ENCODE measurements at places on chromosomes 1 and 21.

- DNase-seq = no peak
Observed at GRCh38 chr1:146035048-146035423, 13.5 kb upstream of the HJV start.

DNA sequence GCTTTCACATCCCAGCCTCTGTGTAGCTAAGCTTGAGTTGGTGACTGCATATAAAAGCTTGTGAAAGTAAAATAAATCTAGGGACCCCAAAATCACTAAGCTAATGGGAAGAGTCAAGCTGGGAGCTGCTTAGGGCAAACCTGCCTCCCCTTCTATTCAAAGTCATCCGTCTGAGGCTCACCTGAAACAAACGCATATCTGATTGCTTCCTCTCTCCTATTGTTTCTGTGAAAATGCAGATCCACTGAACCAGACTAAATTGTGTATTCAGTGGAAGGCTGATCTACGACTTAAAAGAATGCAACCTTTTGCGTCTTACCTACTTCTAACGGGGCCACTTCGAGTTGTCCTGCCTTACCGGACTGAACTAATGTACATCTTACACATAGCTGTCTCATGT lies 70.3 kb downstream of the LTN1 start:
- no peak for DNase-seq

GRCh38 chr1:93331412-93331811 lies 14.3 kb upstream of the DR1 start:
- no peak for DNase-seq

DNA sequence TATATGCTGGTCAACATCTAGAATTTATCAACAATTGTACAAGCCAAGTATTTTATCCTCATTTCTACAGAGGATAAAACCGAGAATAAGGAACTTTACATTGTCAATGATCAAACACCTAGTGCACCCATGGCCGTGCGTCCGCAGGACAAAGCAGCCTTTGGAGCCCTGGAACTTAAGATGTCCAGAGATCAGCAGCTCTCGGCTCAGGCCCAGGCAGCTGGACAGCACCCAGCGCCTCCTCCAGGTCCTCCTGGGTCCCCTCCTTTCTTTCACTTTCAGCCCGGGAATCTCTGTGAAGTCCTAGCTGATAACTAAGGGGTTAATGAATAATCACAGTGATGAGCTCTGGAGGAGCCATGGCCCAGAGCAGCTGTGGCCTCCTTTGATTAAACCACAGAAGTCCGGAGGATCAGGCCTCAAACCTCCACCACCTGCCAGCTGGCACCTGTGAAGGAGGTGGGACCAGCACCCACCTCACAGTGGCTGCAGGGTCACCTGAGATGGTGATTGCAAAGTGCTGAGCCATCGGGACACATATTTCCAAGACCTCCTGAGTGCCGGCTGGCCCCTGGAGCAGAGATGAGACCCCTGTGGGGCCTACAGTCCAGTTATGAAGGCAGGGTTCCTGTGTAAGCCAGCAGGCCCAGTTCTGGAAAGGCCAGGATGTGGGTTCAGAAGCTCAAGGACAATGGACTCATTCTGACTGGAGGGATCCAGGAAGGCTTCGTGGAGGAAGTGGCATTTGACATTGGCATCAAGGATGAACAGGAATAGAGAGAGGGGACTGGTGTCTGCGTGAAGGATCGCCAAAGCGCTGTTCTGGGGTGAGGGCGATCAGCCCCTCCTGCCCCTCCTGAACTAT lies 11.6 kb upstream of the SAMD11 start:
- no peak for DNase-seq

- no peak for DNase-seq
Observed at GRCh38 chr1:31216016-31216415, 23.7 kb downstream of the NKAIN1 start.

DNA sequence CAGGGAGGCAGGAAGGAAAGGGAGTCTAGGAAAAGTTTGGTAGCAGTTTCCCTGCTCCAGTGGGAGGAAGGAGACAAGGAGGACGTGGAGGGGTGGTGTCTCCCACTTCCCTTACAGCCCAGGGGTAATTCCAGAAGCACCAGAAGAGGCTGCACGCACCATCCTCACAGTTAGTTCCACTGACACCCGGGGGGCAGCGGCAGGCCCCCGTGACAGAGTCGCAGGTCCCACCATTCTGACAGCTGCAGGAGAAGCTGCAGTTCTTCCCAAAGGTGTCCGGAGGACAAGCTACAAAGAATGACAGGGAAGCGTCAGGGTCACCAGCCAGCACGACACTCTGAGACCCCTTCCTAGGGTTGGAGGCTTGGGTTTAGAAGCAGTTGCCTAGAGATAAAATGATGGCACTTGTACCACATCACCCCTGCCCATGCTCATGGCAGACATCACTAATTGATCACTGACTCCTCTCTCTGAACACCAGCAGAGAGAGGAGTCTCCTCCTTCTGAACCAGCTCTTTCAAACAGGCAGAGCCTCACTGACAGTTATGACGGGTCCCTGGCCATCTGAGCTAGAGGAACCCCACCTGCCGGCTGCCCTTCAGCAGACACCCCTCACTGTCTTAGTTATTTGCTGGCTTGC lies 53.3 kb downstream of the ARHGEF16 start:
- no peak for DNase-seq

DNA sequence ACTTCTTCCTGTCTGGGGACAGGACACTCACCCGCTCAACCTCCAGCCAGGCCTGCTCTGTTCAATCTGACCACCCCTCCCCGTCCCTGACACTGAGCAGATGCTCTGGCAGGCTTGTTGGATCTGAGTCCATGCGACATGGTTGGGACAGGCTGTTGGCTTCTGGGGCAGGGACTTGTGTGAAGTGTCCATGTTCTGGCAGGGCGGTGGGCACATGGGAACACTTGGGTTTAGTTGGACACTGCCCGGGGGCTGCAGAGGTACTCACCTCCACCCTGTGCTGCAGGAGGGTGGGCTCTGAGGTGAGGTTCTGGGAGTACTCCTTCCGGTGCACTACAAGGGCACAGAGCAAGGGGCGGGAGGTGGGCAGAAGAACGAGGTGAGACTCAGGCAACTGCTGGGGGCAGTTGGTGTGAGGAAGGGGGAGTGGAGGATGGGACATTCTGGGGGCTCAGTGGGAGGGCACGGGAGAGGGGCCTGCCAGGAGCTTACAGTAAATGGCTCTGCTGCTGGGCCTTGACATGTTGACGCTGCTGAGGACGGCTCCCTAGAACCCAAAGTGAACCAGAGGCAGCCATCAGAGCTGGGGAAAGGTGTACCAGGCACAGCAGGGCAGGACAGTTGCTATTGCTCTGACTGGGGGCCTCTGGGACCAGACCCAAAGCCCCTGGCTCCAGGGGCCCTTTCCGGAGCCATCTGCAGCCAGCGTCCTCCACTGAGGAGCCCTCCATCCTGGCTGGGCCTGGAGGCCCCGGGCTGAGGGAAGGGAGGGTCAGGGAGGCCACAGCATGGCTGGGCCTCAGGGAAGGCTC lies 2.3 kb downstream of the EPS8L3 start:
- DNase-seq = no peak

- peak; percentile 73 for DNase-seq
Observed at GRCh38 chr1:224168859-224169380, 14.1 kb upstream of the DEGS1 start.

- DNase-seq = no peak
Observed at GRCh38 chr21:34844013-34844923, 175.5 kb downstream of the CLIC6 start.

- DNase-seq = no peak
Observed at GRCh38 chr1:108011295-108011694, 46.3 kb upstream of the VAV3 start.

DNA sequence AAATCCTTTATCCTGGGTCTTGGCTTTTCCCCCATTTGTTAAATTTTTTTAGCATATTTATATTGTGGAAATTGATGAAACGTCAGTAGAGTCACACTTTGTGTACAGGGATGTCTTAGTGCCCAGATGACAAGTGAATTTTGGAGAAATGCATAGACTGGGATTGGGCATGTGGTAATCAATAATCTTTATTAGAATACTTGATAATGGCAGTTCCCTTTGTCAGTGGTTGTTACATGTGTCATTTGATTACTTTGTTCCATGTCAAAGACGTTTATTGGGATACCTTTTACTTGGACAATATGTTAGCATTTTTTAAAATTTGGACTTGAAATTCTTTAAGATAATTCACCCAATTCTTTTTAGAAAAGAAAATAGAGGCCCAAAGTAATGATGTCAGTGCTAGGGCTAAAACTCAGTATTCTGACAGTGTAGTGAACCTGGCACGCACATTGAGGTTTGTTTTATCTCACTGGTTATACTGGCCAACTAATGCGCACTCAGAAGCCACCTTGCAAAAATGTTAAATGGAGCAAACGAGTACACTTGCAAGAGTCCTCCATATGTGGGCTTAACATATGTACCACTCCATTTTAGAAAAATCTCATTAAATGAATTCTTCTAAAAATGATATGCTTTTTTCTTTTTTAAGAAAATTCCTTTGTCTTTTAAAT lies 9.2 kb downstream of the PRPF38B start:
- DNase-seq = no peak

GRCh38 chr1:234715252-234716014 lies 105.5 kb upstream of the IRF2BP2 start:
- DNase-seq = no peak

GRCh38 chr1:175857756-175858155 lies 114.4 kb upstream of the TNR start:
- DNase-seq = no peak

GRCh38 chr1:174289644-174290310 lies 130.5 kb downstream of the RABGAP1L start:
- no peak for DNase-seq

DNA sequence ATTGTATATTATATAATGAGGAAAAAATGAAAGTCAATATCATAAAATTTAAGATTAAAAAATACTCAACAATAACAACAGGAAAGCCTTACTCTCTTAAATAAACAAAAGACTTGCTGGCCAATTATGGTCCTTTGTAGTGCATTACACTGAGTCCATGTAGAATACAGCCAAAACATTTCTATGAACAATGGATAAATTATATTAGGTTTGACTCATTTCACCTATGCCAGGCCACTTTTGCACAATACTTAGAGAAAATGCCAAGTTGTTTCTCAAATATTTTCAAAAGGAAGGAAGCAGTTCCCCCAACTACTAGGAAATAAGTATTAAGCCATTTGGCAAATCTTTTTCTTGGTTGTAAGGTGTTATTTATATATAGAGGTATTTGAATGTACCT lies 19.8 kb upstream of the UCK2 start:
- DNase-seq = no peak

DNA sequence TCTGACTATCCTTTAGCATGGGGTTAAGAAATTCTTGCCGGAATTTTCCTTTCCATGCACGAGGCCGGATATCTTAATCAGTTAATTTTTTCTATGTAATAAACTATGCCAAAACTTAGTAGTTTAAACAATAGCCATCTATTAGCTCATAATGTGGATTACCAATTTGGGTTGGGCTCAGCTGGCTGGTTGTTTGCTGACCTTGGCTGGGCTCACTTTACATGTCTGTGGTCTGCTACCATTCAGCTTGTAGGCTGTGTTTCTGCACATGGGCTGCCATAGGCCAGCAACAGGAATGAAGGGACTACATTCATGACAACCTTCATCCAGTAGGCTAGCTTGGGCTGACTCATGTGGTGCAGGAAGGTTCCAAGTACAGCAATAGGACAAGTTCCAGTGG lies 56.0 kb upstream of the NTPCR start:
- no peak for DNase-seq

GRCh38 chr1:116770625-116771024 lies 16.4 kb downstream of the CD2 start:
- peak; percentile 30 for DNase-seq

DNA sequence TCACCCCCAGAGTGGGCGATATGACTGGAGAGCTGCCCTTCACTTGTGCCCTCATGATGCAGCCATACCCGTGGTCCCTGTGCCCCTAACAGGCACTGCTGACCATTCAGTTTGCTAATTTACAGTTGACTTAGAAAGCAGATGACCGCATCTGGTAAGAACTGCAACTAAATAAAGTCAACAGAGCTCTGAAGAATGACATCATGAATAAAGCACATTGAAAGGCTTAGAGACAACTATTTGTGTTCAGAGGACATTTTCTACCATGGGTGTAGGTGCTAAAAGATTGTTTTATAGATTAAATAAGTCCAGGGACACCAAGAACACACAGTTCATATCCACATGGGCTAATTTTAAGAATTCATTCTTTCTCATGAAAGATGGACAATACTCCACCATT lies 65.5 kb downstream of the LPAR3 start:
- DNase-seq = no peak

GRCh38 chr1:215473943-215474342 lies 93.2 kb upstream of the KCTD3 start:
- no peak for DNase-seq

GRCh38 chr21:37088186-37088735 lies 15.2 kb downstream of the TTC3 start:
- no peak for DNase-seq

- no peak for DNase-seq
Observed at GRCh38 chr1:198880818-198881597, 242.2 kb downstream of the PTPRC start.

- no peak for DNase-seq
Observed at GRCh38 chr1:218374401-218375353, 29.5 kb downstream of the TGFB2 start.

DNA sequence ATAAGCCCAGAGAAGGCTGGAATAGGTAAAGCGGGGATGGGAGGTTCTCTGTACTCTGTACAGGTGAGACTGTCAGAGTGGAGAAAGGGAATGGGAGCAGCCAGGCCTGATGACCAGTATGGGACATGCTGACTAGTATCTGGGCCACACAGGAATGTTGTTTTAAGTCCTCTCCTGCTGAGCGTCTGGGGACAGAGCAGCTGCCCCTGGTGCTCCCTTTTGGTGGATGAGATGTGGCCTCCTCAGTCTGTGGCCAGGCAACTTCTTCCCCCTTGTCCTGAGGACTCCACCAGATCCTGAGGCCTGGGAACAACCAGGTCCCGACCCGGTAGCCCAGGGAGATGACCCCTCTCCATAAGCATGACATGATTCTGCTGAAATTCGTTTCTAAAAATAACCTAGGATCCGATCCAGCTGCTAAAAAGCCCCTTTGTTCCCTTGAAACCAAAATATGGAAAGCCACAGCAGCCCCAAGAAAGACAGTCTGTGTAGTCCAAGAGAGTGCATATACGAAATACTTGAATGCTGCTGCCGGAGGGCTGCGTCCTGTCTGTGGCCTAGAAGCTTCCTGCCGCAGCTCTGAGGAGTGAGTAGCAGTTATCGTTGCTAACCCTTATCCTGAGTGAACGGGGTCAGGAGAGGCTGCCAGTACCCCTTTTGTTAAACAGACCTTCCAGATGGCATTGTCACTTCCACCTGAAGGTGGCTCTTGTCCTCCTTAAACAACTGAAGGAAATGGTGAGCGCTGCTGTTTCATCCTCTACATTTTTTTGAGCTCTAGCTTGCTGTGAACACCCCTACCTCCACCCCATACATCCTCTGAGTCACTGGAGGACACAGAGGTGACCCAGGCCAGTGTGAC lies 47.1 kb downstream of the ATP2B4 start:
- peak; percentile 90 for DNase-seq

GRCh38 chr1:223299553-223299952 lies 64.4 kb downstream of the SUSD4 start:
- no peak for DNase-seq

- DNase-seq = no peak
Observed at GRCh38 chr1:37989361-37989930, 376 bp downstream of the SF3A3 start.

GRCh38 chr1:225026701-225027100 lies 97.2 kb downstream of the DNAH14 start:
- no peak for DNase-seq

- no peak for DNase-seq
Observed at GRCh38 chr1:233635765-233636502, 22.0 kb downstream of the KCNK1 start.

Measured in central memory CD4-positive, alpha-beta T cell (primary cell).